NCI-H1436 treated with DMSO at 0.1 percent for 48 hours (cell line): ENCODE measurements at places on chromosomes 5 and 9.

DNA sequence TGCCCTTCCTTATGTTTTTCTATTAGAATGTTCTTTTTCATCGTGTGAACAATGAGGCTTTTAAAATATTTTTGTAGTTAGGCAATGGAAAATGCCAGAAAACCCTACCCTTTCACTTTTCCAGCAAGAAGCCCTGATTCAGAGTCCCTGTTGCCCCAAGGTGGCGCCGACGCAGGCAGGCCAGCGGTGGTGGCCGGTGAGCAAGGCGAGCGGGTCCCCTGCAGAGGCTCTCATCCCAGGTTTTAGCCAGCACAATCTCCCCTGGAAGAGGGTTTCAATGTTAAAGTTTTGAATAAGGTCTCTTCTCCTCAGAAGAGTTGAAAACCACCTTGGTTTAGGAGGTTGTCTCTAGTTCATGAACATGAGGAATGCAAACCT is 40.8 kb upstream of the CKMT2 start:
- DNase-seq: no peak

GRCh38 chr5:166750376-166750775 is 1541.1 kb upstream of the WWC1 start:
- no peak for DNase-seq

GRCh38 chr9:110095161-110095595 is 112.8 kb downstream of the C9orf152 start:
- DNase-seq: no peak

DNA sequence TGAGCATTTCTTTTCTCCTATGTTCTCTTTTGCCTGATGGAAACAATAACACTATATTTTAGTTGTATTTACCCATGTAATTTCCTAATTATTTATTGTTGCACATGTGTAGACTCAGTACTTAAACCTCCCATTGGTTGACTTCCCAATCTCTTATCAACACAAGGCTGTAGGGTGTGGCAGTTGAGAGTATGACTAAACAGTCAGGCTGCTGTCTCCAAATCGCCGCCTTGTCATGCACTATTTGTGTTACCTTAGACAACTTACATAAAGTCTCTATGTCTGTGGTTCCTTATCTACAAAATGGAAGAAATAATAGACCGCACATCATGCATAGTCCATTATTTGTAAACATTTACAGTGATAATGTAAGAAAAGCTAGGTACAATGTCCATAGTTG is 68.9 kb upstream of the EFNA5 start:
- DNase-seq: no peak

DNA sequence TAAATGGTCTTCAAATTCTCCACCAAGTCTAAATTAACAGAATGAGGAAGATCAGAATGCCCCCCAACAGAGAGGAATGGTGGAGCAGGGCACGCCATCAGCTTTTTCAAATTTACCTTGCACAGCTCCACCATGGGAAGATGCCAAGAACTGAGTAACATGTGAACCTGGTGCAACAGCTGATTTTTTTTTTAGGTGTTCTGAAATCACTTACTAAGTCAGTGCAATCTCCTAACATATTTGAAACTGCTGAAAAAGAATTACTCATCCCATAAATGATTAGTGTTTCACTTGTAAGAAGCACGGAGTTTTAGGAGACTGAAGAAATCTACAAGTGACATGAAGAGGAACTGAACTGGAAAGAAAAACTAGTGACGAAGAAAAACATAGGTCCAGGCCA is 5.1 kb downstream of the TMEM245 start:
- no peak for DNase-seq

DNA sequence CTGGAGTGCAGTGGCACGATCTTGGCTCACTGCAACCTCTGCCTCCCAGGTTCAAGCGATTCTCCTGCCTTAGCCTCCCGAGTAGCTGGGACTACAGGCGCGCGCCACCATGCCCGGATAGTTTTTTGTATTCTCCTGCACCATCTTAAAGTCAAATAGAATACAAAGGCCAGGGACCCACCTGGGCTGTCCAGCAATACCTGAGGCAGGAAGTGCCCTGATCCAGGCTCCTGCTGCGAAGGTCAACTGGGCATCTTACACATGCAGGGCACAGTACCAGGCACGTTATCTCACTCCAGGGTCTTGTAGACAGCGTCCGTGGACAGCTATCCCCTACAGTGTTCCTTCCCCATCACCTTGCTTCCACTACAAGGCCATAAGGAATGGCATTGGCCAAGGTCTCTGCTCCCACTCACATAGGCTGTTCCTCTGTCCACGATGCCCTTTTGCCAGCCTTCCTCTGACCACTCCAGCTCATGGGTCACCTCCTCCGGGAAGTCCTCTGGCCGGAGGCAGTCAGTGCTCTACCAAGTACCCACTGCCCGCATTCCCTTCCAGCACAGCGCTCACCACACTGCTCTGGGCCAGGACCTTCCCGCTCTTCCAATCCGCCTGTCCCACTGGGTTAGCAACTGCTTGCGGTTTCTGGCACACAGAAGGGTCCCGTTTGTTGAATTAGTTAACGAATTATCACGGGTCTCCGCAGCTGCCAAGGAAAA is 978 bp downstream of the P4HA2 start:
- DNase-seq: no peak

DNA sequence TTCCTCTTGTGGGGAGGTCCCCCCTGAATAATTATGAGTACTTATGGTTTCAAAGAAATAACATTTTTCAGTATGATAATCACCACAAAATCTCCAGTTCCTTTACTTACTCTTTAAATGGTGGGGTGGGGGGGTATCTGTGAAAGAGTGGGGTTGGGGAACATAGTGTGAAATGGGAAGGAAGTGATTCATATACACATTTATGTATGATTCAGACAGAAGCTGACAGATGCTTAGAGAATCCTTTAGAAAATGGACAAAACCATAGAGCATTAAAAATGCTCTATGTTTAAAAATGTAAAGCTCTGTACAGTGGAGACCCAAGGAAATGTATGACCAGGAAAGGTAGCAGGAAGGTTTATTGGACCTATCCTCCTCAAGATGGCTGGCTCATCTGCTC is 267.5 kb upstream of the GRIA1 start:
- no peak for DNase-seq

DNA sequence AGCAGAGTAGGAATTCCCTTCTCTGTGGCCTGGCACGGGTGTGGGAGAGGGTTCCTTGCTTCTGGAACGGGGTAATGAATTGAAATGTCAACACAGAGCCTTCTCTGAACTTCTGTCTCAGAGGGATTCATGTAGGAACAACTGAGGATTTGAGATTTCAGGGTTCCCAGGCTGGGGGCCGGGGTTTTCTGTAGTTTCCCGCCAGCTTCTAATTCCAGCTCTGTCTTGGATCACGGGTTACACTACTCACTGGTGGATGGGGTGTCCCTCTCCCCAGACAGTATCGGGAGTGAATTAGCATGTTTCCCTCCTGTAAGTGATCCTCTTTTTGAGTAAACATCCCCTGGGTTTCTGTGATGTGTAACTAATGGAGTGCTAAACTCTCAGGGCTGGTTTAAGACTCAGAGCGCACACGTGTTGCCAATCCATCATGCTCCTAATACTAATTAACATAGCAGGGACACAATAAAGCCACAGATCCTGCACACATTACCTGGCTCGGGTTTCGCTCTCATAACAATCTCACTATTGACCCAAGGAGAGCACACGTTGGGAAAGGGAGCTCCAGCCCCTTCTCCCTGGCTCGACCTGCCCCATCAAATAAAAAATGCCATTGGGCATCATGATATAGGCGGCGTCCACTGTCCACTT is 18.1 kb upstream of the DMRT2 start:
- no peak for DNase-seq

- DNase-seq: no peak
These were observed 25.6 kb upstream of the VLDLR start for GRCh38 chr9:2595973-2596372.

DNA sequence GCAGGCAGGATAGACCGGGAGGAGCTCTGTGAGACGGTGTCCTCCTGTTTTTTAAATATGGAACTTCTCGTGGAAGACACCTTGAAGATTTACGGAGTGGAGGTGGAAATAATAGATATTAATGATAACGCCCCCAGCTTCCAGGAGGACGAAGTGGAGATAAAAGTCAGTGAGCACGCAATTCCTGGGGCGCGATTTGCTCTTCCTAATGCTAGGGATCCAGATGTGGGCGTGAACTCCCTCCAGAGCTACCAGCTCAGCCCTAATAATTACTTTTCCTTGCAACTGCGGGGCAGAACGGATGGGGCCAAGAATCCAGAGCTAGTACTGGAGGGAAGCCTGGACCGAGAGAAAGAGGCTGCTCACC is 621 bp downstream of the PCDHGA11 start:
- DNase-seq: no peak

DNA sequence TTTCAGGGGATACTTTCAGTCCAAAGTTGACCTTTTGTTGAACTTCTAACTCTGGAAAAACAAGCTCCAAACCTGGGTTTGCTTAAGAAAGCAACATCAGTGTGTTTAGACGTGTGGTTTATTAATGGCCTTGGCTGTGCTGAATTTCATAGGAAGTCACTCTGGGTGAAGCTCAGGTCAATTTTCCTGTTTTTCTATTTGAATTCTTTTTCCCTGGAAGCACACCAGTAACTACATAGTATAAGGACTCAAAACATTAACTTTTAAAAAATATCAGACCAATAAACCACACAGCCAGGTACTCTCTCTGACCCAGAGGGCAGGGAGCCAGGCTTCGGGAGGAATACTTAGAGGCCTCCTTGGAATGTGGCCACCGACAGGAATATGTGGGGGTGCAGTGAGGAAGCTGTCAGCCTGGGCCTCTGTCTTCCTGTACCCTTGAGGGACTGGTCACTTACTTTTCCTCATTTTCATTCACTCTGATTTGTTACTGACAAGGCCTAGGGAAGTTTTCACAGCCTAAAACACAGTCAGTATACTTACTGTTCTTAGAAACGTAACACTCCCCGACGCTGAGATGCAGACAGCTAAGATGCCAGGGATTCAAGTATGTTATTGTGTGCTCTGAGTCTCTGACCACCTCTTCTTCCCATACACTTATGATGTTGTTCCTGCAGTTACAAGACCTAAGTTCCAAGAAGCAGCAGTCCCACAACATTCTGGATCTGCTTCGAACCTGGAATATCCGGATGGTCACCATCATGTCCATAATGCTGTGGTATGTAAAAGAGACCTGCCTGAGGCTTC is 18.9 kb downstream of the SLC22A5 start:
- no peak for DNase-seq

DNA sequence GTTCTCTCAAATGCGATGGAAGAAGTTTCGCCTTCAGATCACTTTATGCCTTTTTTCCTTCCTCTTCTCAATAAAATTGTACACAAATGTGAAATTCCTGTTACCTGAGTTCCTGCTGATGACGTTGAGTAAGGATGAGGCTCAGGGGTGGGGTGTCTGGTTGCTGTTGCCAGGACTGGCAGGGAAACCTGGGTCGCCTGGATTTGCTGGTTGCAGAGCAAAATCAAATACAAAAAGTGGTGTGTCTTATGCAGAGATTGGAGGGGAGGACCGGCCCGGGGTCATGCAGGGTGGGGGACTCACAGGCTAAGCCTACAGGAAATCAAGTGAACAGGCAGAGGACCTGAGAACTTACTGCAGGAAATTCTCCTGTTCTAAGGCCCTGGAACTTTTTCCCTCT is 39.2 kb downstream of the ANXA2R start:
- DNase-seq: no peak

DNA sequence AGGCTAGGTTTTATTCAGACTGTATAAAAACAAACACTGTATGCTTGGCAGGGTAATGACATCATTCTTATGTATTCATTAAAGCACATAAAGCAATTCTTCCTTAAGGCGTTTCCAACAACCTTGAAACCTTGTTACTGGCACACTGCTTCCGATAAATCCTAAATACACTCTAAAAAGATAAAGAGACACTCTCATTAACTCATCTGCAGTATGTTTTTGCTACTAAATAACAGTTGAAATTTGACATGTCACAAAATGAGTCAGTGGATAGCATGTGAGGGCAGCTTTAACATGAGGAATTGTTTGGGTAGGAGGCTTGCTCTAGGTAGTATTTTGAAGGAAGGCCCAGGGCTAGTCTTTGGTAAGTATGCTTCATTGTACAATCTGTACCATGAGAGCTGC is 13.7 kb downstream of the YIPF5 start:
- DNase-seq: no peak

- DNase-seq: no peak
These were observed 128.8 kb upstream of the MAP3K1 start for GRCh38 chr5:56686337-56687195.

GRCh38 chr5:75678155-75678554 is 39.1 kb downstream of the POC5 start:
- no peak for DNase-seq

DNA sequence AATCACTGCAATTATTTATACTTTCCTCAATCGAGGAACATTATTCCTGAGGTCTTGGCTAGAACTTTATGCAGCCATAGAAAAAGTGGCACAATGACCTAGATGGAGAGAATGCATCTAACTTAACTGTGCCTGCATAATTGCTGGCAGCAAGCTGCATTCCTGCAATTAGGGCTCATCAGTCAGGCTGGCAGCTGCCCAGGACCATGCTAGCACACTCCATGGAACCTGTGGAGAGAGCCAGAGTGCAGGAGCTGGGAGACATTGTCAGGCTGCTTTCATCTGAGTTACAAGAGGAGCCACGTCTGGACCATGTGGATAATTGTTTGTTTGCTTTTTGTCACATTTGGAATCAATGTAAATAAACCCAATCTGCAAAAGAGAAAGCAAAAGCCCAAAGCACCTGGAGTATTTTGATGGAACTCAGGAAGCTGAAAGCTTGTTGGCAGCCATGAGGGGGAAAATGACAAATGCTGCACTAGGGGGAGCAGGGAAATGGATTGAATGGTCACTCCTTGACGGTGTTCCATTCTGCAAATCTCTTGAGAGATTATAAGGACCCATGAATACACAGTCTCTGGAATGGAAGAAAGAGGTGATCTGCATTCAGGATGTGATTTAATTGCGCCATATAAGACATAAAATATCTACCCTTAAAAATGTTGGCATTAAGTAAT is 839.9 kb downstream of the MAT2B start:
- DNase-seq: peak; percentile 53

GRCh38 chr5:170226129-170226615 is 6.6 kb upstream of the C5orf58 start:
- no peak for DNase-seq

GRCh38 chr5:4651806-4652565 is 488.1 kb upstream of the ADAMTS16 start:
- DNase-seq: no peak

- no peak for DNase-seq
These were observed at the start of gene TRPM3 for GRCh38 chr9:71121275-71122021. Gene TRPM3, minus strand, starts transcription at chr9:71121621. Its CDS starts 267 bp downstream, at chr9:71121354.

DNA sequence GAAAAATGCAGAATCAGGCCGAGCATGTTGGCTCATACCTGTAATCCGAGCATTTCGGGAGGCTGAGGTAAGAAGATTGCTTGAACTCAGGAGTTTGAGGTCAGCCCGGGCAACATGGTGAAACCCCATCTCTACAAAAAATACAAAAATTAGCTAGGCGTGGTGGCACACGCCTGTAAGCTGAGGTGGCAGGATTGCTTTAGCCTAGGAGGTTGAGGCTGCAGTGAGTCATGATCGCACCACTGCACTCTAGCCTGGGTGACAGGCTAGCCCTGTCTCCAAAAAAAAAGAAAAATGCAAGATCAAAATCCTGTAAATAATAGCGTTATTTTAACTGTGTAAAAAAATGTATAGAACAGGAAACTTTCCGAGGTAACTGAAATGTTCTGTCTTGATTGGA is 39.4 kb downstream of the RNF44 start:
- no peak for DNase-seq
